Bronchial smooth muscle cell (primary cell): ENCODE measurements at places on chromosomes 4 and X. TPM values are rescaled to one million over a fixed set of nuclear protein-coding genes. Genes with fewer than 3 reads are reported as not detected.

GJB1 gene
- total RNA-seq: not detected in 2 replicates

HSFX1 gene
- total RNA-seq: 0.47 and 0.94 TPM in 2 replicates

GYG2 gene
- total RNA-seq: 2.5 and 2.6 TPM in 2 replicates

C4orf36 gene
- 1.1 and 2.1 TPM in 2 replicates for total RNA-seq

ASMT gene
- 0.09 TPM in 1 of 2 replicates, not detected in the other for total RNA-seq

SSX4B gene
- not detected in 2 replicates for total RNA-seq

AFF2 gene
- 0.79 TPM in 1 of 2 replicates, not detected in the other for total RNA-seq

GPR82 gene
- not detected in 2 replicates for total RNA-seq

SLC2A9 gene
- total RNA-seq: 2.5 and 3.1 TPM in 2 replicates

VSIG4 gene
- not detected in 2 replicates for total RNA-seq

GAGE2A gene
- total RNA-seq: not detected in 2 replicates

YY2 gene
- total RNA-seq: 0.94 and 1.4 TPM in 2 replicates

ZFP92 gene
- under 0.01 TPM in 2 replicates for total RNA-seq
